ENCODE measurements at places on chromosomes 7 and 10.

GRCh38 chr10:115795964-115796363 lies 477.0 kb downstream of the GFRA1 start:
- no peak for DNase-seq

GRCh38 chr10:13684252-13684791 lies 97.6 kb downstream of the PRPF18 start:
- DNase-seq = no peak

GRCh38 chr10:129462257-129462795 lies 4.7 kb upstream of the MGMT start:
- no peak for DNase-seq

DNA sequence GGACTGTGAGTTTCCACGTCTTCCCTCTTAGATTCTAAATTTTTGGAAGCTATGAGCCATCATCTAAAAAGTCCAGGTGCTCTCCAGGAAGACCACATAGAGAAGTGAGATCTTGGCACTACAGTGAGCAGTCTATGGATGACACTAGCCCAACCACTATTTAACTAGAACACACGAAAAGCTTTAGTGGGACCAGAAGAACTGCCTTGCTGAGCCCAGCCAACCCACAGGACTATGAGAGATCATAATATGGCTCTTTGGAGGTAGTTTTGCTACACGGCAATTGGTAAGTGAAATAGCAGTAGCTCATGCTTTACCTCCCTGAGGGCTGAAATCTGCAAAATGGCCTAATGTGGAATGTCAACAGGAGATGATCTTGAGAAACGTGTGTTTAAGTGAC lies 68.8 kb downstream of the TMEM130 start:
- no peak for DNase-seq

DNA sequence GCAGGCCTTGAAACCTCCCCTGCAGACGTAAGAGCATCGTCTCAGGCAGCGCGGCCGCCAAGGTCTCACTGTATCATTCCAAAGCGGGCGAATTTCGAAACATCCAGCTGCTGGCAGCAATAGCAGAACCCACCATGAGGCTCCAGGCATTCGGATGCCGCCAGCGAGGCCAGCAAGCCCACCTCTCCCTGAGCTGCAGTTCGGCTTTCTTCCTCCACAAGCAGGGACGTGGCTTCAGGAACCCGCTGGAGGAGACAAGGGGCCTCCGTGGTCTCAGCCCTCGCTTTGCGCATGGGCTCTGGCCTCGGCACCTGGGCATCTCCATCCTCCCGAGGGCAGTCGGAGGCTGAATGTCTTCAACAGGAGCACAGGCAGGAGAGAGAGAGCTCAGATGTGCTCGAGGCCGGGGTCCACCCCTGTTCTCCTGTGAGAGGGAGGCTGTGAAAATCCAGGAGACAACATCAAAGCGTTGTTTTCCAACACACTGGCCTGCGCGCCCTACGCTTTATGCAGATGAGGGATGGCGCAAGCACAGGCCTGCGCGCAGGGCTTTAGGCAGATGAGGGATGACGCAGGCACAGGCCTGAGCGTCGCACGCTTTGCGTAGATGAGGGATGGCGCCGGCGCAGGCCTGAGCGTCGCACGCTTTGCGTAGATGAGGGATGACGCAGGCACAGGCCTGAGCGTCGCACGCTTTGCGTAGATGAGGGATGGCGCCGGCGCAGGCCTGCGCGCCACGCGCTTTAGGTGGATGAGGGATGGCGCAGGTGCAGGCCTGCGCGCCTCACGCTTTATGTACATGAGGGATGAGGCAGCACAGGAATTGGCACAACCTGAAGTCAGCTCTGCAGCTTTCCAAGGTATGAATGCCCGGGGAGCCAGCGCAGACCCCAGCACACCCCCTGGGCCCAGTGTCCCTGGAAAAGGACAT lies 103.2 kb downstream of the WDR37 start:
- DNase-seq = no peak

DNA sequence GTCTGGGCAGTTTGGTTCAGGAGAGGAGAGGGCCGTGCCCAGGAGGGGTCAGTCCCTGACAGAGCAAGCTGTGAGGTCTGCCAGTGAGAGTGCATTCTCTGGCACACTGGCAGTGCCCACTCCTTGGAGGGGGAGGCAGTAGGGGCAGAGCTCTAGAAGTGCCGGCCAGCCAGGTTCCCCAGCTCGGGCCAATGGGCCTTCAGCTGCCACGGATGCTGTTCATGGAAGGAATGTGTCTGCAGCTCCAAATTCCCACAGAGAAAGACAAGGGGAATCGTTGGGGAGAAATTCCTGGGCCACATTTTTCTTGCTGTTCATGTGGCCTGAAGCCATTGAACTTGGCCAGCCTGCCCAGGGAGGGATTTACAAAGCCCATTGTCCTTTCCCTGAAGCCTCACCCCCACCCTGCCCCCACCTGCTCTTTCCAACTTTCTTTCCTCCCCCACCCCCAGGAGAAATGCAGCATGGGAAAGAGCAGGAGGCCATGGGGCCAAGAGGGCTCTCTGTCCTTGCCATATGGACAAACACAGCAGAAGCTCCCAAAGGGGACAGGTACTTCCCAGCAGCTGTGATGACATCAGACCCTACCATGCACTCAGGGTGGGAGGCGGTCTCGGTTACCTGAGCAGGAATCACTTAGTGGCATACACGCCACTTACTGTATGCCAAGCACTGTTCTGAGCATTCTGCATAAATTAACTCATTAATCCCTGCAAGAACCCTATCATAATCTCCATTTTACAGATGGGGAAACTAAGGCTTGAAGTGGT lies 70.7 kb downstream of the ARHGAP22 start:
- no peak for DNase-seq

- no peak for DNase-seq
Measured at GRCh38 chr10:11787846-11788245, 35.3 kb upstream of the PROSER2 start.

GRCh38 chr10:6497620-6498019 lies 82.5 kb downstream of the PRKCQ start:
- no peak for DNase-seq

- no peak for DNase-seq
Measured at GRCh38 chr7:88316456-88316855, 9.8 kb upstream of the STEAP4 start.

Data from MM.1S (cell line).